ENCODE measurements at places on chromosomes 13 and 19.

DNA sequence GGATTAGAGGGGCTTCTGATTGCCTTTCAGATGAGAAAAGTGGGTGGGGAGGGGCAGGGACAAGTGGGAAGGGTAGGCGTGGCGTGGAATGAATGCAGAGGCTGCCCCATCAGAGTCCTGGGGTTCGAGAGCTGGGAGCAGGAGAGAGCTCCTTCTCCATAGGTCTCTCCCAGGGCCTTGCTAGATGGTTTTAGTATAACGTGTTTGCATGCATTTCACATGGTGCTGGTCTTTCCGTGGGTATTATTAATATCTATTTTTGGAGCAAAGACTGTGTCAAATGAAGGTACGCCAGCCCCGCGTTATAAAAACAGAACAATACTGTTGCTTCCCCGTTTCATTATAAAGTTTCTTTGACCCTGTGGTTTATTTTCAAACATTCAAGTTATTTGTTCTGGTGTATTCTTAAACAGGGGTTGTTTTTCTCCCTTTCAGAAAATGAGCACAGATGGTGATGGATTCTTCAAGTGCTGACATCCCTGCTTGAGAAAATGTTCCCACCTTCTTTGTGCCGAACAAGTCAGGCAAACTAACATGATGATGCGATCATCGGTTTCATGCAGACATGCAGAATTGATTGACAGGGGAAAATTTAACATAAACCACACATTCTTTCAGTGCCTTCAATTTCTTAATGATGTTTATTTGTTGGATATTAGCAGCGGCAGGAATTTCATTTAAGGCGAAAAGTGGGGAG is 62.1 kb upstream of the ZNF536 start:
- DNase-seq: no peak

DNA sequence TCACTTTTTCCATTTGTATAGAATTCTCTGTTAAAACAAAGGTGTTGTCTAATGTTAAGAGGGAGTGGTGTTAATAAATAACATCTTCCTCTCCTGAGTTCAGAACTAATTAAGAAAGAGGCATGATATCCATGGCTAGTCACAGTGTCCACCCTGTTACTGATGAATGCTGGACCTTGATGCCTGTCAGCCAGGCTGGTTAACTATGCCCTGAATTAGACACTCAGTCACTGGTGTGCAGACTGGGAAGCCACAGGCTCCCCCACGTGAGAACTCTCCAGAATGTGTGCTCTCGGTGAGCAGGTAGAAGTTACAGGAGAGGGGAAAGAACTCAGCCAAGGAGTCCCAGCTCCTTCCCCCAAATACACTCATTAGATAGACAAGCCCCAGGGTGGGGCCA is 56.1 kb upstream of the RNF113B start:
- no peak for DNase-seq

GRCh38 chr19:46913852-46914430 is 53.1 kb downstream of the ARHGAP35 start:
- no peak for DNase-seq

DNA sequence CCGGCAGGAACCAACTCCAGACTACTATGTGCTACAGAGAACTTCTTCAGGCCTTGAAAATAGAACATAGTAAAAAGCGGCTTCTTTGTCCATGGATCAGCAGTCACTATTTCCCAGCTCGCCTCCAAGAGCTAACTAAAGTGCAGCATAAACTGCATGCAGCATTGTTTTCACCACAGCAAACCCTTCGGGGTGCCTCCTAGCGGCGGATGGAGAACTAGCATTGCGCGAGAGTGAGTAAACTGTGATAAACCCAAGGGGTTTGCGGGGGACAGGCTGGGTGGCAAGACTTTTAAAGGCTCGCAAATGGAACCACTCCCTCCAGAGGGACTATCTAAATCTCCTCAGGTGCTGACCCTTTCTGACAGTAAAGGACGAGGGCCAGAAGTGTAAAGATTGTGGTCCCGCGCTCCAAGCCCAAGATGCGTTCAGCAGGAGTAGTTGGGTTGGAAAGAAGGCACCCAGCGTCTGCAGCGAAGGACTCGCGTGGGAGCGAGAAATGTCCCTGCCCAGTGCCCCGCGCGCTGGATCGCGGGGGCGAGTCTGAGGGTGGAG is 21.5 kb upstream of the SGCG start:
- no peak for DNase-seq

DNA sequence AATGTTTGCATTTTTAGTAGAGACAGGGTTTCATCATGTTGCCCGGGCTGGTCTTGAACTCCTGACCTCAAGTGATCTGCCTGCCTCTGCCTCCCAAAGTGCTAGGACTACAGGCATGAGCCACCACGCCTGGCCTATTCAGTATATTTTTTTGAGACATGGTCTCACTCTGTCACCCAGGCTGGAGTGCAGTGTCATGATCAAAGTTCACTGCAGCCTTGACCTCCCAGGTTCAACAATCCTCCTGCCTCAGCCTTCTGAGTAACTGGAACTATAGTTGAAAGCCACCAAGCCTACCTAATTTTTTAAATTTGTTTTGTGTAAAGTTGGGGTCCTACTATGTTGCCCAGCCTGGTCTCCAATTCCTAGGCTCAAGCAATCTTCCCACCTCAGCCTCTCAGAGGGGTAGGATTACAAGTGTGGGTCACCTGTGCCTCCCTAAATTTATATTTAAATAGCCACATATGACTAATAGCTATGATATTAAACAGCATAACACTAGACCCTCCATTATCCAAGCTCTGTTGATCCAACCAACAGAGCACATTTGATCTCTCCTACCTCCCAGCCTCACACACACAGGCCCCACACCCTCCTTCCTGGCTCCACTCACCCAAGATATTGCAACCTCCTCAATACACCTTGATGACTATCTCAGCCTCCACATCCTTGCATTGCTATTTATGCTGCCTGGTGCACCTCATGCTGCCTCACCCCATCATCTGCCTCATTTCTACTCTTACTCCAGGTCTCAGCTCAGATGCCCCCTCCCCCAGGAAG is 2.1 kb upstream of the CEACAM19 start:
- no peak for DNase-seq

DNA sequence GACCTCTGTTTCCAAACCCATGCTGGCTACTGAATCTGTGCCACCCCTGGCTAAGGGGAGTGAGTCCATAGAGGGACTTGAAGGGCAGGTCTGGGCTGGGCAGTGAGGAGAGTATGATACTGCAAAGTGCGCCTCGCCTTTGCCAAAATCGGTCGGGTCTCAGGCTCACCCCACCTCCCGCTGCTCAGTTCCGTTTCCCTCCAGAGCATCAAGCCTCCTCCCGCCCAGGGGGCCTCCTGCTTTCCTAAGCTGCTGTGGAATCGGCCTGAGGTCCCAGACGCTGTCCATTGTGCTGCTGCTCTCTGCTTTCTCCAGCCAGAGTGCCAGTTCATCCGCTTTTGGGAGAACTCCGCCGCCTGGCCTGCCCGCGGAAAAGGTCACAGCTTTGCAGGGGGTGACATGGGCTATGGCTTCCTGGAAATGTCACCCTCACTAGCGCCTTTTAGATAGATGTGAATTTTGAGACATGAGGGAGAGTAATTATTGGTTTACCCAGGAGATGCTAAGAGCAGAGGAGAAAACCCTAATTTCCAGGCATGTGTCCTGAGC is 1418.4 kb downstream of the UQCRFS1 start:
- no peak for DNase-seq

GRCh38 chr19:40561947-40562346 is 14.7 kb upstream of the SHKBP1 start:
- DNase-seq: no peak

- DNase-seq: peak; percentile 99
These were observed 338 bp upstream of the UBE2M start for GRCh38 chr19:58558623-58559274.

DNA sequence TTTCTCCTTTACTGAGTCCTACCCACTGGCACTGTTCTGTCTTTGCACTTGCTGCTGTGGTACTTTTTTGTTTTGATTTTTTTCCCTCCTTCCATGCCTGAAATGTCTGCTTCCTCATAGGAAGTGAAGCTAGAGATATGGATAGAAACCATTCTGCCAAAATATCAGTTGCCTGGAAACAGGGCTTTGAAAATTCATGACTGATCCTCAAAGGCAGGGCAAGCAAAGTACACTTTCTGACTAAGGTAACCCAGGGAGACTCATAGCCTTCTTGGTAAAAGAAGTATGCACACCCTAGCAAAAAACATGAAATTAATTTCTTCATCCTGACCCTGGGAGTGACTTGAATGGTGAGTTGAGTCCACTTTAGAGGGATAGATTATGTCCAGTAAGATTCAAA is 329.8 kb downstream of the MYO16 start:
- DNase-seq: no peak

DNA sequence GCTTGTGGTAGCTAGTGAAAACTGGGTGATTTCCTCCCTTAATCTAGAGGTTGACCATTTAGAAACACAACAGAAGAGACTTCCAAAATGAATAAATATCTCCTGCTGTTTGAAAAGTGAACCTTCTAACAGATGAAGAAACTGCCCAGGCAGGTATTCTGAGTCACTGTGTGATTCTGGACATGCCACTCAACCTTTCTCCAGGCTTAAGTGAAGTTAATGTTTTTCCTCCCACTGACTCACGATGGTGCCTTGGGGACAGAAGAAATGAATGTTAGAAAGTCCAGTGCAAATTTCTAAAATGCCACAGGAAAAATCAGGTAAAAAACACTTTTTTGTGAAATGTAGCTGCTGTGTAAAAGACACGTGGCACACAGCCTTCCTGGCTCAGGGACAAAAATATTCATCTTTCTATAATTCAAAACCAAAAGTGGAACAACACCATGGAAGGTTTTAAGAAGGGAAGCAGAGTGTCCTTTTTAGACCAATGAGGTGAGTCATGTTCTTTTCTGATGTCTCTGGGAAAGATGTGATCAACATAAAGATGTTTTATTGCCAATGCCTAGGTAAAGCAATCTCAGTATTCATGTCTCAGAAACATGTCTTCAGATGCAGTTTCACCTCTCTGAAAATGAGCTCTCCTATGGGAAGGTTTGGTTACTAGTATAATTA is 9.1 kb downstream of the UBE2L5 start:
- no peak for DNase-seq

DNA sequence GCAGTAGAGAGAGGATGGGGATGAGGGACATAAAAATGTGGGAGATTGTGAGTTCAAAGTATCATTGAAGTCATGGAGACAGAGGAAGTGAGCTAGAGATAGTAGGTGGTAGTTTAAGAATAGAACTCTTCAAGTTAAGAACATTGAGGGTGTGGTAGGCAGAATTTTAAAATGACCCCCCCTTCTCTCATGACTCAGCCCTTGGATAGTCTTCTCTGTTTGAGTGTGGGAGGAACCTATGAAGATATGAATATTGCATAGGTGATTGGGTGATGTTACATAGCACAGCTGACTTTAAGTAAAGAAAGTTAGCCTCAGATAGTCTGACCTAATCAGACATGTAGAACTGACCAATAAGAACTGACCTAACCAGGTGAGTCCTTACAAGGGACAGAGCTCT is 418.6 kb downstream of the FOXO1 start:
- DNase-seq: no peak
